ENCODE measurements at places on chromosomes 3 and 15.

- H3K27me3 ChIP-seq = no peaks in the 10 kb centered on the region
- H3K4me1 ChIP-seq = peaks cover 17% of the 10 kb centered on the region
- no peak overlapping the region for H3K27ac ChIP-seq
- no peaks in the 10 kb centered on the region for H3K36me3 ChIP-seq
- no peak overlapping the region for H3K4me3 ChIP-seq
- no peak for DNase-seq
Observed at GRCh38 chr3:193987186-193987585, 148.8 kb upstream of the HES1 start.

DNA sequence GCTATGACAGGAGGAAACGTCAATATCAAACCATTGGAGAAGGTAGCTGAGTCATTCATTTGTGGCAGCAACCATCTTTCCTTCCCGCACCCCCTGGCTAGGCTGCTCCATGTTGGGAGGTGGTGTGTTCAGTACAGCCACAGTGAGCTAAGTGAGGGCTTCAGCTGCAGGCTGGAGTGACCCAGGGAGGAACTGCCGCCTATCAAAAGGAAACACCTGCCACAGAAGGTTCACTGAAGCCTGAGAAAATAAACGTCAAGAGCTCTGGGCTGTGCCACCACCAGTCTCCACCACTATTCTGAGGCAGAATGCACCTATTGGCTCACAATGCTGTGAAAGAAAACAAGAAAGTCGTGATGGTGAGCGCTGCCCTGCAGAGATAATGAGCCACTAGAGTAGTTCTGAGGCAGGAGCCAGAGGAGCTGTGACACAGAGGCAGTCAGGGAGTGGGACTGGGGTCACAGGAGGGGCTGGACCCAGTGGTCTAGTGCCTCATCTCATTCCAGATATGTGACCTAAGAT lies 34.8 kb upstream of the CD47 start:
- peaks cover 20% of the 10 kb centered on the region for H3K4me1 ChIP-seq
- no peaks in the 10 kb centered on the region for H3K27me3 ChIP-seq
- no peak overlapping the region for H3K4me3 ChIP-seq
- peak; percentile 11 for DNase-seq
- no peaks in the 10 kb centered on the region for H3K36me3 ChIP-seq
- no peak overlapping the region for H3K27ac ChIP-seq

DNA sequence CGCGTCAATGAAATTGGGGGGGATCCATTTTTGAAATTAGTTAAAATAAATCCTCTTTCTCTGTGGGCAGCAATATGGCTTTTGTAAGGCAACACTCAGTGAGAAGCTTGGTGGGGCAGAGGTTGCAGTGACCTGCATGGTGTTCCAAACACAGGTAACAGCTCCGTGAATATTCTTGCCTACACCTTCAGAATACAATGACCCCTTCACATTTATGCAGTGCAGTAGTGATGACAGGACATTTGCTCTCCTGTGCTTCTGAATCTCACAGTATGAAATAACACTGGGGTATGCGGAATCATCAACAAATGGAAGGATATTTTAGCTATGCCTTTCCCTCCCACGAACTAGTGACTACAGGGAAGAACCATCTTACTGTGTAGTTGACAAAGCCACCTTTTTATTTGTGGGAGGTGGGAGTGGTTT lies 6.9 kb downstream of the AHSG start:
- no peak for DNase-seq
- no peak overlapping the region for H3K4me3 ChIP-seq
- H3K36me3 ChIP-seq = no peaks in the 10 kb centered on the region
- H3K27me3 ChIP-seq = no peaks in the 10 kb centered on the region
- peaks cover 24% of the 10 kb centered on the region for H3K4me1 ChIP-seq

- no peaks in the 10 kb centered on the region for H3K4me1 ChIP-seq
- H3K27me3 ChIP-seq = peaks cover 64% of the 10 kb centered on the region
- H3K36me3 ChIP-seq = no peaks in the 10 kb centered on the region
Observed at GRCh38 chr15:75801859-75802593, 41.2 kb upstream of the UBE2Q2 start.

- no peak for DNase-seq
- H3K36me3 ChIP-seq = no peaks in the 10 kb centered on the region
- H3K27ac ChIP-seq = no peak overlapping the region
- H3K4me3 ChIP-seq = no peak overlapping the region
- H3K4me1 ChIP-seq = no peaks in the 10 kb centered on the region
- no peaks in the 10 kb centered on the region for H3K27me3 ChIP-seq
Observed at GRCh38 chr3:74636981-74637380, 22.5 kb upstream of the CNTN3 start.
